T1000 (cell line): ENCODE measurements at places on chromosomes 13 and 19.

DNA sequence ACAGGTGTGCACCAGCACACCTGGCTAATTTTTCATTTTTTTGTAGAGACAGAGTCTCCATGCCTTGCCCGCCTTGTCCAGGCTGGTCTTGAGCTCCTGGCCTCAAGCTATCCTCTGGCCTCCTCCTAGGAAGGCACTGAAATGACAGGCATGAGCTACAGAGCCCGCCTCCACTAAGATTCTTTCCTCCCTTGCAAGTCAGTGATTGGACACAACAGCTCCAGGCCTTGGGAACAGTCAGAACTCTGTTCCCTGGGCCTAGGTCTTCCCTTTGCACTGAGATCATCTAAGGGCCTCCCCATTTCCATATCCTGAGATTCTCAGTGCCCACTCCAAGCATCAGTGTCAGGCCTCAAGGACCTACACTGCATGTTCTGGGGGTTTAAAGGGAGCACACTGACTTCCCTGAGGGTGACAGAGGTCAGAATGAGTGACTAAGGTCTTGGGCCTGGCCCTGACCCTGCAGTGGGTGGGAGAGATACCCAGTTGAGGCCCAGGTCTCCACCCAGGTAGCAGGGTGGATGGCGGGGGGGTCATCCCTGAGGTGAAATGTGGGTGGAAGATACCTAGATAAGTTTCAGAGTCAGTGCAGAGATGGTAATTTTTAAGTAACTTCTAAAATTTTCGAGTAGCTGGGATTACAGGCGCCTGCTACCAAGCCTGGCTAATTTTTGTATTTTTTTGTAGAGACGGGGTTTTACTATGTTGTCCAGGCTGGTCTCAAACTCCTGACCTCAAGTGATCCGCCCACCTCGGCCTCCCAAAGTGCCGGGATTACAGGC, 17.3 kb upstream of the ERCC1 start:
- no peak for DNase-seq

DNA sequence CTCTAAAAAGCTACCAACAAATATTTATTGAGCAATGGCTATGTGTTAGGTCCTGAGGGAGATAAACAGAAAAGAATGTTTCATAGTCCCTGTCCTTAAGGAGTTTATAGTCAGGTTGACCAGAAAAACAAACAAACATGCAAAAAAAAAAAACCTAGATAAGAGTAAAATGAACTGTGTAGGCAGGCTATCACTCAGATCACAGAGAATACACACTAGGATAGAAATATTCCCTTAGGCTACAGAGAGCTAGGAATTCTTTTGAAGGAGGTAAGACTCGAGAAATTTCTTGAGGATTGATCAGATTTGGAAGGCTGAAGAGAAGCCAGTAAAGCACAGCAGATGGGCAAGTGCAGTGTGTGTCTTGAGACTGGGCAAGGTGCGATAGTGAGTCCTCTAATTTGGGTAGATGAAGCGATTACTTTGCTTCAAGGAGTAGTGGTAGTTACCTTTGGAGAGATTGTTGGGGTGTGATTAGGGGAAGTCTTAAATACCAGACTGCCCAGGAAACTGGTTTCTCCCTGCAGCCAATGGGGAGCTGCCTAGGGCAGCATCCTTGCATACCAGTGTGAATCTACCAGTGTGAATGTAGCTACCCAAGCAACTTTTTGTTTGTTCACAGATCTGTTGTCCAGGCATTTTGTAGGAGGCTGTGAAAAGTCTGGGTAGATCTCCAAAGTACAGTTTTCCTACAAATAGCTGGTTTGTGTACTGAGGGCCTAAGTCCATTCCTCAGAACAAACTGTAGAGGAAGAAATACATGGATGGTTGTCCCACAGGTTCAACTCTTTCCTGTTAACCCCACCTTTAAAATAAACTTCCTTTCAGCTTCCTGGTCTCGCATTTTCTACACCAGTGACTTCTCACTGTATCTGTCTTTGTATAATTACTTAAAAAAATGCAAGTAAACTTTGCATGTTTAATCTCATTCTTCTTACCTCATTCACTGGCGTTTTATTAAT, 314.1 kb downstream of the KLF5 start:
- DNase-seq, result no peak

DNA sequence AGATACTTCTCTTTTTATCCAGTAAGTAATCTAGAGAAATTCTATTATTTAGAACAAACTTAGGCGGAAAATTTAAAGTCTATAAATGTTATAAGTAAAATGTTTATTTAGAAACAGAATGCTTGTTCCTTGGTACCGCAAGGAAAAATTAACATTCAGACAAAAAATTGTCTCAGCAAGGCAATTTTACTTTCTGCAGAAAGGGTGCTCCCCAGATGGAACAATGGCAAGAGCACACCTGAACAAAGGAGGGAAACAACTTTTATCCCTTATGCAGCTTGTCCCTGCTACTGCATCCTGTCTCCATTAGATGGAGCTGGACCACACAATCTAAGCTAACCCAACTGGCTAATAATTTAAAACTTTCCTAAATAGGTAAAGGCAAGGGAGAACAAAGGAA, 6.5 kb upstream of the ZNF708 start:
- DNase-seq, result no peak

DNA sequence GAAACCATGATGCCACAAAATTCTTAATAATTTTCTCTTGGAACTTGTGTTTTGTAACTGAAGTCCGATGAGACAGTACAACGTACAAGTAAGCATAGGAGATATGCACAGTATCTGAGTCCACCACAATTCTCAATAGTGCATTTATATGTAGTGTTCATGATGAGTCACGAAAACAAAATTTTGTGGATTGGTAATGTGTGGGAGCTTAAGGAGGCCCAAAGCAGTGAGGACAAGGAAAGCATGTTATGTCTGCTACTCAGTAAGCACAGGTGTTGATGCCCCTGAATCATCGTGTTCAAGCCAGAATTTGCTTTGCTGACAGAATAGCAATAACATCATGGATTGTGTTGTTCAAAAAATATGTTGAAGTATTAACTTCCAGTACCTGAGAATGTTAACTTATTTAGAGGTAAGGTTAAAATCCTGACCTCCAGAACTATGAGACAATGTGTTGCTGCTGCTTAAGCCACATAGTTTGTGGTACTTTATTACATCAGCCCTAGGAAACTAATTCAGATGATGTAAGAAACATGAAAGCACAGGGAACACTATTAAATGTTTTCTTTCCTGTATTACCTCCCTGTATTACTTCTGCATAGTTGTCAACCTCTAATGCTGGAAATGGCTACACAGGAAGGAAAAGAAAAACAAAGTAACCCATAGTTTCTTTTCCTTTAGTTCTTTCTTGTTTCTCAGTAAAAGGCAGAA, 201.3 kb downstream of the SLITRK6 start:
- no peak for DNase-seq

- DNase-seq, result no peak
These were observed 15.1 kb downstream of the NOSIP start for GRCh38 chr19:49565261-49565660.

DNA sequence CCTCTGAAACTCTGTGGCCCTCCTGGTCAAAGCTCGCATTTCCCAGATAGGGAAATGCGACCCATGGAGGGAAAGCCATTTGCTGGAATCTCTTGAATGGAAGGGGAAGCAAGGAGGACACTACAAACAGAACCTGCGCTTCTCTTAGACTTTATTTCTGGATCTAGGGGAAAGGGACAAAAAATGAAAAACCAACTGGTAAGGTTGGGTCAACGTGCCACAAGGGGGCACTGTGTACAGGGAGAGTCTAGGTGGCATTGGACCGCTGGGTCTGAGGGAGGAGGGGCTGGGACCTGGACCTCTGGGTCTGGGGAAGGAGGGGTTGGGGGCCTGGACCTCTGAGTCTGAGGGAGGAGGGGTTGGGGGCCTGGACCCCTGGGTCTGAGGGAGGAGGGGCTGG, 5.0 kb downstream of the KLK4 start:
- no peak for DNase-seq

GRCh38 chr19:39199025-39199424, 2.3 kb downstream of the NCCRP1 start:
- no peak for DNase-seq

GRCh38 chr13:42401376-42401775, 129.4 kb downstream of the AKAP11 start:
- DNase-seq, result no peak

DNA sequence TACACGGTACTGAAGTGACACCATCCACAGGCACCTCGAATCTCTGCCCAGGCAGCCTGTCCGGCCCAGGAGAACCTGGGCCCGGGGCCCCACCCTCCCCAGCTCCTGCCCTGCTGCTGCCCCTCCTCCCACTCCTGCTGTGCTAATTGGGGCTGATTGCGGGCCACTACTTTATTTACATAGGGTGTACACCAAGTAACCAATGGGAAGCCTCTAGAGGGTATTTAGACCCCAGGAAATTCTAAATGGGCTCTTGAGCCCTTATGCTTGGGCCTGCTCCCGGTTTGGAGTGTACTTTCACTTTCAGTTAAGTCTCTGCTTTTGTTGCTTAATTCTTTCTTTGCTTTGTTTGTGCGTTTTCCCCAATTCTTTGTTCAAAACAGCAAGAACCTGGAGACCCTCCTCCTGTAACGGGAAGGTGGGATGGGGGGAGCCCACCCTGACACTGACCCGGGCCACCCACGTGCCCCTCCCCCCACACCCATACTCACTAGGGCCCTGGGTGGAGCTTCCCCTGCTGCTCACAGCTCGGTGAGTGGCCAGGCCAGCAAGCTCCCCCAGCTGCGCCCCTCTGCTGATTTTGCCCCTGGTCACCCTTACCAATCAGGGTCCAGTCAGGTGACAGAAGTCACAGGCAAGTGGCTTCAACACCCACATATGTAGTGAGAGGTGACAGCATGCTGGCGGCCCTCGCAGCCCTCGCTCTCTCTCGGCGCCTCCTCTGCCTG, 9.4 kb downstream of the SCGB2B2 start:
- no peak for DNase-seq

DNA sequence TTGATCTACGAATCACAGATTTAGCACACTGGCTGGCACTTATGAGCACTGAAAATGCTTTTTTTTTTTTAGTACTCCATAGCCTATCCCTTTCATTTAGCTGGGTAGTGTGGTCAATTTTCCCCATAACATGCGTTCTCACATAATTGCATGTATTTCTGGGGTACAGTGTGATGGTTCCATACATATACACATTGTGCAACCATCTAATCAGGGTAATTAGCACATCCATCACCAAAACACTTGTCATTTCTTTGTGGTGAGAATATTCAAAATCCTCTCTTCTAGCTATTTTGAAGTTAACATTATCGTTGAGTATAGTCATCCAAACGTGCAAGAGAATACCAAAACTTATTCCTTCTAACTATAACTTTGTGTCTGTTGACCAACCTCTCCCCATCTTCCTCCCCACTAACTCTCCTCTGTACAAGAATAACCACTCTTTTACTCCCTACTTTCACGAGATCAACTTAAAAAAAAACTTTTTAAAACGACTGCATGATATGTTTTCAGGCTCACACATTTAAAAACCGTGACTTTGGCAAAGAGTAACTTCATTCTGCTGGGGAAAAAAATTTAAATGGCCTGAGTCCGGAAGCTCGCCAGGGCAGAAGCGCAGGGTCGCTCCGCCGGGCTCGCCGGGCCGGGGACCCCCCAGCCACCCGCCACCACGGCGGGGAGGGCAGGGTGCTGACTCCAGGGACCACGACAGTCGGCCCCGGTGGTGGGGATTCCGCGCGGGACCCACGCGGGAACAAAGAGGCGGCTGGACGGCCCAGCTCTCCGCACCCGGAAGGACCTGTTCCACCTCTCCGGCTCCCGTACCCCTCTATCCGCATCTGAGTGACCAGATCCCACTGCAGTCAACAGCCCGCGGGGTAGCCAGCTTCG, 868 bp upstream of the UBAC2 start:
- no peak for DNase-seq

- DNase-seq, result no peak
These were observed 31.2 kb downstream of the LACC1 start for GRCh38 chr13:43910856-43911255.

- DNase-seq, result no peak
These were observed 941.3 kb upstream of the PCDH20 start for GRCh38 chr13:62356977-62357376.
